Neural progenitor cell (in vitro differentiated cells): ENCODE measurements at places on chromosomes 6 and 20. TPM values are rescaled to one million over a fixed set of nuclear protein-coding genes. Genes with fewer than 3 reads are reported as not detected.
A peak's percentile ranks its signal among the peaks of the same experiment; 100 is the strongest.

The TRIM10 gene
- not detected in 2 replicates for total RNA-seq

The ESR1 gene
- 0.03 TPM in 1 of 2 replicates, not detected in the other for total RNA-seq

GRCh38 chr6:122726649-122727048 is 52.9 kb upstream of the FABP7 start:
- DNase-seq = peak; percentile 50
- H3K36me3 ChIP-seq = no peaks in the 10 kb centered on the region
- no peaks in the 10 kb centered on the region for H3K27me3 ChIP-seq
- H3K4me1 ChIP-seq = no peaks in the 10 kb centered on the region
- no peak overlapping the region for H3K4me3 ChIP-seq
- no peak overlapping the region for H3K27ac ChIP-seq

GRCh38 chr6:38012573-38012972 is 193.0 kb downstream of the ZFAND3 start:
- H3K4me3 ChIP-seq = no peak overlapping the region
- H3K27me3 ChIP-seq = no peaks in the 10 kb centered on the region
- peak; percentile 54 for DNase-seq
- no peaks in the 10 kb centered on the region for H3K36me3 ChIP-seq

DNA sequence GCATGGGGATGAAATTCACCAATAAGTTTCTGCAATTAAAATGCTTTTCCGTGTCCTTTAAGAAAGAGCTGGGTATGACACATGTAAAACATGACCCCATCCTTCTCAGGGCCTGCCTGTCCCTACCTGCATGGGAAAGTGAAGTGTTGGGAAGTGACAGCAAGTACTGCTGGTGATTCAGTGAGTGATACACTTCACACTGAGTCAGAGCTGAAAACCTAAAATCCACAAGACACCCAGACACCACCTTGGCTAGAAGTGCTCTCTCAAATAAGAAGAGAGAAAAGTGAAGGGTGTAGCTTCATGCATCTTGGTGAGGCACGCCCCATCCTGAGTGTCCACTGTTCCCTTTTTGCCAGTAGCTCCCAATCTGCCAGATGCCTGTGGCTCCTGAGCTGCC is 3.3 kb downstream of the RAB22A start:
- DNase-seq = no peak
- no peaks in the 10 kb centered on the region for H3K27me3 ChIP-seq
- H3K4me3 ChIP-seq = no peak overlapping the region
- peaks cover 6% of the 10 kb centered on the region for H3K4me1 ChIP-seq
- H3K27ac ChIP-seq = no peak overlapping the region

DNA sequence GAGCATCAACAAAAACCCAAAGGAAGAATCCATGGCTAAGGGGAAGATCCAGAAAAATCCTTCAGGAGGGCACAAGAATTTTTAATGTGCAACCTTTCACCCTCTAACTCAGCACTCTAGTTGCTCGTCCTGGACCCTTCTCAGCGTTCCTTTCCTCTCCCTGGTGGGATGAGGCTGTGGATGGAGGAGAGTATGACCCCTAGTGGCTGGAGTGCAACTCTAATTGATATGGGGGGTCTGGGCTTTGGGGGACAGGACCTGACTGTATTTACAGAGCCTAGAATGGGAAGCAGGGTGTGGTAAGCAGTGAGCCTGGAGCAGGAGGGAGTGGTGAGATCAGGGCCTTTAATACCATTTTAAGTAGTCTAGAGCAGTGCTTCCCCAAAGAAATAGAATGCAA is 83.9 kb upstream of the CEP85L start:
- H3K4me3 ChIP-seq = no peak overlapping the region
- H3K4me1 ChIP-seq = no peaks in the 10 kb centered on the region
- H3K27ac ChIP-seq = no peak overlapping the region
- H3K36me3 ChIP-seq = no peaks in the 10 kb centered on the region
- peak; percentile 58 for DNase-seq

- no peaks in the 10 kb centered on the region for H3K27me3 ChIP-seq
- H3K36me3 ChIP-seq = no peaks in the 10 kb centered on the region
- H3K4me3 ChIP-seq = no peak overlapping the region
- no peak overlapping the region for H3K27ac ChIP-seq
- DNase-seq = no peak
- H3K4me1 ChIP-seq = no peaks in the 10 kb centered on the region
Measured at GRCh38 chr6:38722038-38722437, 6.9 kb downstream of the DNAH8 start.

The SLC17A1 gene
- not detected in 2 replicates for total RNA-seq

- peaks cover 15% of the 10 kb centered on the region for H3K27me3 ChIP-seq
- no peaks in the 10 kb centered on the region for H3K36me3 ChIP-seq
- peaks cover under 1% of the 10 kb centered on the region for H3K4me1 ChIP-seq
- no peak overlapping the region for H3K4me3 ChIP-seq
- H3K27ac ChIP-seq = no peak overlapping the region
- DNase-seq = no peak
Measured at GRCh38 chr6:158648682-158649131, 1.1 kb upstream of the SYTL3 start.

The ASIP gene
- not detected in 2 replicates for total RNA-seq
